ENCODE measurements at places on chromosomes 6 and 20. TPM values are rescaled to one million over a fixed set of nuclear protein-coding genes. Genes with fewer than 3 reads are reported as not detected.

DNA sequence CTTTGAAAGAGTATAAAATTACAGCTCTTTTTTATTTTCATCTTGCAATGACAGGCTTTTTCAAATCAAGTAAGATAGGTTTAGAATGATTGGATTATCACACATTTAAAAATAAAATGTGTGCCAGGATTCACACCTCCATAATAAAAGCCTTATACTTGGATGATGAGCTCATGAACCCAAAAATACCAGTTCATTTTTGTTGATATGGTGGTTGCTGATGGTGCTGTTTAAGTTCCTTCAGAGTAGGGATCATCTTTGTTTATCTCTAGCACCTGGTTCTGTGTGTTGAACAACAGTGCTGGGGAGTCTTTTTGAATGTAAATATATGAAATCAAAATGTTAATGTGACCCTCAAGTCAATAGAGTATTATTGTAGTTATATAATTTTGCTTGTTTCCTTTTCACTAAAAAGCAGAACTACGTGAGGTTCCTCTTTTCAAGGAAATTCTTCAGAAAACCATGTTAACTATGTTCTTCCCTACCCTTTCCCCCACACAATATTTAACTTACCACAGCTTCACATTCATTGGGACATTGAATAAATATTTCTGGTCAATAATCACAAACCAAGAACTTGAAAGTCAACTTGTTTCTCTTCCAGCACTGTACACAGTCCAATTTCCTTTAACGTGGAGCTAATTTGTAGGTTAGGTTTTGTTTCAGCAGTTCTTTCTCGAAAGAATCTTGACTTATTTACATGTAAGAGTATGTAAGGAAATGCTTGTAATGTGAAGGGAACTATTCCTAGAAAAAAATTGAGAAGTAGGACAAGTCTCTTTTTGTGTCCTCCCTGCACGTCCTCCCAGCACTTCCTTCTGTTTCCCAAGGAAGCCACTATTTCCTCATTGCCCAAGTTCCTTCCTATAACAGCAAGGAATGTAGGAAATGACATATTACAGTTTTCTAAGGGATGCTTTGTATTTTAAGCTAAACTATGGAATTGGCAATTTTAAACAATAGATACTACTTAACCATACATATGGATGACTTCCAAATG lies 945.9 kb upstream of the CITED2 start:
- no peaks in the 10 kb centered on the region for H3K27me3 ChIP-seq
- H3K36me3 ChIP-seq: no peaks in the 10 kb centered on the region
- no peak overlapping the region for H3K27ac ChIP-seq
- no peak for DNase-seq
- no peak overlapping the region for H3K4me3 ChIP-seq

DNA sequence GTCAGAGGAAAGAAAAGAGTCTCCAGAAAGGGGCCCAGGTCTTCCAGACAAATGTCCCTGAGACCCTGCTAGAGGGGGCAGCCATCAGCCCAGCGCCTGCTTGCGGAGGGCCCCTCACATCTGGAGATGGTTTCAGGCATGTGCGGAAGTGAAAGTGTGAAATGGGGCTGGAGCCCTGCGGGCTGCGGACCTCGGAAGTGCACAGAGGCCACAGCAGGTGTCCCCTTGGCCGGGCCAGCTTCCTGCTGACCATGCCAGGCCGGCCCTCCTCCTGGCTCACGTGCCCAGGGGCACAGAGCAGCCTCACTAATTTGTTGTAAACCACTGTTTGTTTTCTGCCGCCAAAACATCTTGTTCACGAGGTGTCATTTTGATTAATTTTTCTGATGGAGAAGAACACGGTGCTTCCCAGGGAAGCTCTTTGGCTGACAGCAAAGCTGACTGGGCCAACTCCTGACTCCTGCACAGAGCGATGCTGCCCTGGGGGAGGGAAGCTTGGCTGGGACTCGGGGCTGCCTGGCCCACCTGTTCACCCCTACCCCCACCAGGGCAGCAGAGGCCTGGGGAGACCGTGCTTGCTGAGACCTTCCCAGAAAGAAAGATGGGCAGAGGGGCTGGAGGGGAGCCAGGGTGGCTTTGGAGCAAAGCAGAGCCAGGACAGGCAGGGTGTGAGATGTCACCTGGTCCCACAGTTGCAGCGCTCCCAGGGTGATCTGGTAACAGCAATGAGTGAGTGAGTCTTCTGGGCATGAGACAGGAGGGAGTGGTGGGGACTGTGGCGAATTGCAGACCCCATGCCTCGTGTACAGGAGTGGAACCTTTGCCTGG lies 54.2 kb downstream of the BCAS4 start:
- no peak overlapping the region for H3K27ac ChIP-seq
- no peak for DNase-seq
- peaks cover 19% of the 10 kb centered on the region for H3K4me1 ChIP-seq
- H3K27me3 ChIP-seq: no peaks in the 10 kb centered on the region
- H3K4me3 ChIP-seq: no peak overlapping the region

DNA sequence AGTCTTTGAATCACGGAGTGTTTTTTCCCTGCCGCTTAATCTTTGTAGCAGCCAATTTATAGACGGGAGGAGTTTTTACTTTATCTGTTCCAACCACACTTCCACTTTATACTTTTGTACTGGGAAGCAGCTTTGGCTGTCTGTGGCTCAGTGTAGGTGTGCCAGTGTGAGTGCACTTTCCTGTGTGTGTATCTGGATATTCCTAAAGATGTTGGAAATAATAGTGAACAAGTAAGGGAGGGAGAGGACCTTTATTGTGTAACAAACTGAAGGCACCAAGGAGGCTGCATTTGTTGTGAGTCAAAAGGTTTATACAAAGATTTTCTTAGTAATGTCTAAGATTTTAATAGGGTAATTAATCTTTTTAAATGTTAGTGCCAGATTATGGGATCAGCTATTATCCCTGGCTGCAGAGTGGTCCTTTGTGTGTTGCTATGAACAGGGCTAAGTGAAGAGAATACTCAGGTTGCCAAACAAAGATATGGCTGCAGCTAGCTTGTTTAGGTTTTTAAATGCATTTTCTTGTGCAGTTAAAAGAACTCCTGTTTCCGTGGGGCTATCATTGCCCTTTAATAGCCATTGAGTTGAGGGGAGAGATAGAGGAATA lies 226.3 kb downstream of the RNF144B start:
- H3K27ac ChIP-seq: no peak overlapping the region
- no peak overlapping the region for H3K4me3 ChIP-seq
- H3K4me1 ChIP-seq: no peaks in the 10 kb centered on the region
- no peaks in the 10 kb centered on the region for H3K36me3 ChIP-seq

Gene TMEM200A
- 12.9 TPM for total RNA-seq
